ENCODE measurements at places on chromosomes 16 and 17.
A peak's percentile ranks its signal among the peaks of the same experiment; 100 is the strongest.

DNA sequence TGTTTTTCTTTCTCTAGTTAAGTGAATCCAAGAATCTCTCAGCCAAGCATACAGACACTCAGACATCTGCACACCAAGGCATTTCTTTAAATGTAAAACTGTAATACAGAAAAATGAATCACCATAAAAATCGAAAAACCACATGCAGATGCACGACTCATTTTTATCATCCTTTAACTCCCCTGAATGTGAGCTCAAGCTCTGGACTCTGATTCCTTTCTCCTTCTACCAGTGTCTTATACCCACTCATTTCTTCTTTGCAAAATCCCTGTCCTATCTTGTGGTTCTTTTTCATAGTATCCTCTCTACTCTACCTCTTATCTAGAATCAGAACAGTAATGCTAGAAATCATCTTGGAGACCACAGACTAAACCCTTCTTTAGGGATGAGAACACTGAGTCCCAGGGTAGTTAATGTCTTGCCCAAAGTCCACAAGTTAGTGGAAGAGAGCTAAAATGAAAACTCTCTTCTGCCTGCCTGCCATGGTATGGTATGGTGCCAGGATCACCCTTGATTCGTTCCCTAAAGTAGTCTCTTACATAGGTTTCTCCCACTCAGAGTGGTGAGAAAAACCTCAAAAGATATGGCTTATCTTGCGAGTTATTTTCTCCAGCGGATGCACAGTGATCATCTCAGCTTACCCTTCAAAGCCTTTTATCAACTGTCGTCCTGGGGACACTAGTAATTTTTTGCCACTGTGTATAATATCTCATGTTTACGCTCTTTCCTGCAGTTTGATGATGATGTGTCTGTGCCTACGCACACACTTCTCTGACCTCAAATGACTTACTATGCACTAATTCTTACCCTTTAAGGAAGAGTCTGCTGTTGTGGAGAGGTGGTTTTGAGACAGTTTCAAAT lies 30.2 kb downstream of the BRD7 start:
- DNase-seq: peak; percentile 27

DNA sequence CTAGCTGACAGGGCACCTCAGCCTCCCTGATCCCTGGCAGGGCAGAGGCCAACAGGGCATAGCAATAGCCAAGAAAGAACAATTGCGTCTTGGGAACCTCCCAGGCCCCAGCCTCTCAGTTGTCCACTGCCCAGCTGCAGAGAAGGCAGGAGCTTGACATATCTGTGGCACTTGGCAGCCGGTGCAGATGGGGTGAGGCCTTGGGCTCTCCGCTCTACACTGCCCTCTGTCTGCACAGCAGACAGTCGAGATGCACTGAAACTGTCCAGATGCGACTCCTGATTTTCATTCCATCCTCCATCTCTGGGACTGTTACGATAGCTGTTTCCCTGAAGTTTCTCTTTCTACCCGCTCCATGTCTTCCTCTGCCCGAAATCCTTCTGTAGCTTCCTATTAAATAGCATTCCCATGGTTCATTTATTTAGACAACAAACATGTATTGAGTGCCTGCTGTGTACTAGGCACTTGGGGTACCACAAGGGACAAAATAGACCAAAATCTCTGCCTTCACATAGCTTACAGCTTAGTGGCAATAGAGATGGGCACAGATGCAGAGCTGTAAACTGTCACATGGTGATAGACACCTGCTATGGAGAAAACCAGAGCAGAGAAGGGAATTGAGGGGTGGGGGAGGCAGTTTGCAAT lies 3.3 kb downstream of the POLR3E start:
- peak; percentile 43 for DNase-seq

DNA sequence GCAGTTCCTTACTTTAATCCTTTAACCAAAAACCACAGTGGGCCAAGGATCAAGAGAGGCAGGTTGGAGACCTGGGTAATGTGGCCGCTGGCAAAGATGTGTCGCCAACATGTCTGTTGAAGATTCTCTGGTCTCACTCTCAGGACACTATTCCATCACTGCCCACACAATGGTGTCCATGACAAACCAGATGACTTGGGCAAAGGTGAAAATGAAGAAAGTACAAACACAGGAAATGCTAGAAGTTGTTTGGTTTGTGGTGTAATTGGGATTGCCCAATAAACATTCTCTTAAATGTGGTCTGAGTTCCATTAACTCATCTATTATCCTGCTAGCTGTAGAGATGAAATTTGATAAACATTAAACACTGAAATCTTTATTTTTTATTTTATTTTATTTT lies 43.3 kb downstream of the SALL1 start:
- no peak for DNase-seq

- peak; percentile 42 for DNase-seq
Measured at GRCh38 chr17:44919885-44920564, 4.7 kb upstream of the GFAP start.

GRCh38 chr17:34667656-34668055 lies 88.3 kb downstream of the TMEM132E start:
- no peak for DNase-seq

- no peak for DNase-seq
Measured at GRCh38 chr16:4803401-4803844, 990 bp upstream of the ROGDI start.

DNA sequence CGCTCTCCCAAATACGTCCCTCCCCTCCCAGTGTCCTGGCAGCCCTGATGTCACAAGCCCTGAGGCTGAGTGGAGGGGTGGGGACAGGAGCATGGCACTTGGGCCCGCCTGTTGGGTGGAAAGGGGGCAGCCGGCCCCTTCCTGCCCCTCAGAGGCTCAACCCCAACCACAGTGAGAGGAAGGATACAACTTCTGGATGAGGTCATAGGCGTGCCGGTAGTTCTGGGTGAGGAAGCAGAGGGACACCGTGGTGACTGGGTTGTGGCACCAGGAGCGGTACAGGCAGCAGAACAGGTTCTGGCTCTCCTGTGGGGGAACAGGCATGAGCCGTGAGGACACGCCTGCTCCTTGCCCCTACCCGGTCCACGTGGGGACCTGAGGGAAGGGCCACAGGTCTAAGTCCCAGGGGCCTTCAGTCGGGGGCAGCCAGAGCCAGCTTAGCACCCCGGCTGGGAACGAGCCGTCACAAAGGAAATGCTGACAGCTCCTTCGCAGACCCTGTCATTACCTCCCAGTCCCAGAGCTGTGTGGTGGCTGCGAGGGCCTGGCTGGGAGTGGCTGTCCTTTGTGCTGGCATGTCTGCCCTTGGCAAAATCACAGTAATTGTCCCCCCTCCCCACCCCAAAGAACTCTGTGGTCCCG lies 11.2 kb upstream of the MTSS2 start:
- no peak for DNase-seq

DNA sequence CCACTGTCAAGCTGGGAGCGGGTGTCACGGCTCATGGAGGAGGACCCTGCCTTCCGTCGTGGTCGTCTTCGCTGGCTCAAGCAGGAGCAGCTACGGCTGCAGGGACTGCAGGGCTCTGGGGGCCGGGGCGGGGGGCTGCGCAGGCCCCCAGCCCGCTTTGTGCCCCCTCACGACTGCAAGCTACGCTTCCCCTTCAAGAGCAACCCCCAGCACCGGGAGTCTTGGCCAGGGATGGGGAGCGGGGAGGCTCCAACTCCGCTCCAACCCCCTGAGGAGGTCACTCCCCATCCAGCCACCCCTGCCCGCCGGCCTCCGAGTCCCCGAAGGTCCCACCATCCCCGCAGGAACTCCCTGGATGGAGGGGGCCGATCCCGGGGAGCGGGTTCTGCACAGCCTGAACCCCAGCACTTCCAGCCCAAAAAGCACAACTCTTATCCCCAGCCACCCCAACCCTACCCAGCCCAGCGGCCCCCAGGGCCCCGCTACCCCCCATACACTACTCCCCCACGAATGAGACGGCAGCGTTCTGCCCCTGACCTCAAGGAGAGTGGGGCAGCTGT lies 11.6 kb downstream of the SLC52A1 start:
- no peak for DNase-seq

DNA sequence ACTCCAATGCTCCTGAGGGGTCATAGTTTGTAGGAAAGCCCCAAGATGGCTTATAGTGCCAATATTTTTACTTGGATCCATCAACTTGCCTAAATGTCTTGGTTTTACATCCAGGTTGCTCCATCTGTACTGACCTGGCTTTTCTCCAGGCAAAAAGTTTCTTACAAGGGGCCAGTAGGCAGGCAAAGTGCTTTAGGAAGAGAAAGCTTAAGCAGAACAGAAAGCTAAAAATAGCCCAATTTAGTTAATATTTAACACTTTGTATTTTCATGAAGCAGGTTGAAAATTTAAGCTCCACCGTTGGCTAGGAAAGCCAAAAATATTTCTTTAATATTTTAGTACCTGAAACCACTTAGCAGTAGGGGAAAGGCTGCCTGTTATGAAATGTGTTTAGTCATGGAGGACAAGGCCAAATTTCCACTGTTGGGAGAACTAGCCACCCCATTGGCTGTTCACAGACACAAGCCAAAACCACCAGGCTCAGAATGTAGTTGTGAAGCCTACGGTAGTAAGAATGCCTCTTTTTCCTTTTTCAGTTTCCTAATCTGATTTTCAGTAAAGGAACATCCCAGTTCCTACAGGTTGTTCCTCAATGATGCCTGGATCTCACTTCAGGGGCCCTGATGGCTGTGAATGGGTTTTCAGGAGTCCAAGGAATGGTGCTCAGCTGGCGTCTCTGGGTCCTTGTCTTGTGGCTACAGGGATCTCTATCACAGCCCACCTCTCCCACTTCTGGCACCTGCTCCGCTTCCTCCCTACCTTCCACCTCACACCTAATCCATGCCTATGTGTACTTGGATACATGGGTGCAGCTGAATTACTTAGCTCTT lies 324.8 kb downstream of the PMP22 start:
- no peak for DNase-seq

- no peak for DNase-seq
Measured at GRCh38 chr16:14485811-14486519, 144.1 kb downstream of the PARN start.

- DNase-seq: no peak
Measured at GRCh38 chr16:15649727-15650018, 372 bp upstream of the NDE1 start.

DNA sequence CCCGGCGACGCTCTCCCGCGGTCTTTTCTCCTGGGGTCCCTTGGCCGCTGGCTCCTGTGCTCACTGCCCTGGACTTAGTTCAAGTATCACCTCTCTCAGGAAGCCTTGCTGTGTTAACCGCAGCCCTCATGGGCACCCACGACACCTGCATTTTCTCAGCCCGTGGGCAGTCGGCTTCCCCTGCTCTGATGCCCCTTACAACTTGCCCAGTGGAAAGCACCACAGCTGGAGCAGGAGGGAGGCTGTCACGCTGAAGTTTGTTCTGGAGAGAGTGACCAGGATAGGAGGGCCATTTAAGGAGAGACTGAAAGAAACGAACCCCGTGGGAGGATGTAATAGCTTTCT lies 395 bp downstream of the STXBP4 start:
- DNase-seq: peak; percentile 65

GRCh38 chr16:71867939-71868338 lies 16.0 kb downstream of the ZNF821 start:
- no peak for DNase-seq

GRCh38 chr16:24839347-24839972 lies 6.3 kb upstream of the SLC5A11 start:
- DNase-seq: no peak

DNA sequence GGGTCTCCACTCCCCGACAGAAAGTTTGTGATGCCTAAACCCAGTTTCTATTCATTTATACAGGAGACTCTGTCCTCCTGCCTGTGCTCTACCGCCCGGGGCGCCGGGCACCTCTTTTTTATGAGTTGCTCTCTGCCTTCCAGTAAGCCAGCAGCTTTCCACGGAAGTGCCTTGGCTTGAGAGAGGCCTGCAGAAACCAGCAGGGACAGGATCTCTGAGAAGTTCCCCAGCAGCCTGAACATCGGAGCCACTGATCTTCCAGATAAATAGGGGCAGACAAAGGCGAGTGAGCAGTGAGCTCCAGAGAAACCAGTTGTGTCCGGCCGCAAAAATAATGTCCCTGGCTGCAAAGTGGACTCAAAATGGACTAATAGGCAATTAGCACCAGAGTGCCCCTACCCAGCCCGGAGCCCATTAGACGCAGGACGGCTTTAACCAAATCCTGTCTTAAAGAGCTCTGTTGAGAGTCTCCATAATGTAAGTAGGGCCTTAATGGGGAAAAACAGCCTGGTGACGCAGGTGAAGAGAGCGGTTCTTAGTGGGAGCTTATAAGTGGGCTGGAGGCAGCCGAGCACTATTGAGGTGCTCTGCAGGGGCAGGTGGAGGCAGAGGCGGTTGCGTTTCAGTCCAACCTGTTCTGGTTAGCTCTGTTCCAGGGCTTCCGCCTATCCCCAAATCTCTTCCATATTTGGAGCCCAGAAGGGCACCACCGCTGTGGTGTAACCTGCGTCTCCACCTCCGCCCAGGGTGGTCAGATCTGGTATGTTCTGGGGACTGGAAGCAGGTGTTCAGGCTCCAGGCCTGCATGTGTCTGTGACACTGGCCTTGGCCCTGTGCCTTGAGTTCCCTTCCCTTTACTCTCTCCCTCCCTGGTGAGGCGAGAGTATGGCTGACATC lies 74.1 kb downstream of the NT5M start:
- no peak for DNase-seq

GRCh38 chr16:67177743-67178699 lies 5.7 kb downstream of the MATCAP1 start:
- peak; percentile 47 for DNase-seq

DNA sequence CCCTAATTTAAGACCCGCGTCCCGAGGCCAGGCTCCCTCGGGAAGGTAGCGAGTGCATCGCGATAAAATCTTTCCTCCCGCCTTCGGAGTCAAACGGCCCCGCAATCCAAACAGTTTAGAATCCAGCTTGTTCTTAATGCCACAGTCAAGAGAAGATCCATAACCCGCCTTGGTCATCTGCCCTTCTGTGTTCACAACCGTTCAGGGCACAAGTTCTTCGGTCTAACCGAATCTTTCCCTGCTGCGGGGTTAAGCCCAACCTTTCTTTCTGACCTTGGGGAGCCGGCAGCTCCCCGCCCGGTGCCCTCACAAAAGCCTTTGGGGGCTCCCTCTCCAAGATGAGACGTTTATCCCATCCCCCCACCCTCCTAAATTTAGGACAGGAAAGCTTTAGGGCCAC lies 30.3 kb downstream of the CPSF4L start:
- no peak for DNase-seq

GRCh38 chr17:16442141-16442540 lies 26.8 kb downstream of the TRPV2 start:
- no peak for DNase-seq

DNA sequence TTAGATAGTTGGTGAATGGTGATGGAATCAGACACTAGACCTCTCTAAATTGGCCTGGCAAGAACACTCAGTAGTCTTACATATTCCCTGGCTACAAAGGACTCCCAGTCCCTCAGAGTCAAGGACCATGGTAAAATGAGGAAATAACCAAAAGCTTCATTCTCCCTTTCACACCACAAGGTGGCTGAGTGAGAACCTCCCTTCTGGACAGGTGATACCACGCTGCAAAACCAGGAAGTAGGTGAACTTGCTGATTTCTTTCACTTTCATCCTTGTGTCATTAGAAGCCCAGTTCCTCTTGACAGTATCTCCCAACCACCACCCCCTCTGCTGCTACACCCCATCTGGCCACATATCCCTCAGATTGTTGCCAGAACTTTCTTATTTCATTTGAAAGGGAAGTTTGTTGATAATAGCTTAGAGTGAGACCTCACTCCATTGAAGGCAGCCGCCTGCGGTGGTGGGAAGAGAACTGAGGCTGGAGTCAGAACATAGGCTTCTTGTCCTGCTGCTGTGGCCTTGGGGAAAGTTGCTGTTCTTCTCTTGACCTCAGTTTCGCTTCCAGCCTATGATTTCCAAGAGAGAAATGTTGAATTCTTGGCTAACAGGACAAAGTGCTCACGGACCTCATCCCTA lies 290.6 kb upstream of the CCL2 start:
- DNase-seq: no peak

Data from stimulated activated naive CD4-positive, alpha-beta T cell (primary cell).